Cardiac septum (tissue), 1 donor: ENCODE measurements at places on chromosomes 2 and 18. TPM values are rescaled to one million over a fixed set of nuclear protein-coding genes. Genes with fewer than 3 reads are reported as not detected.

The SERPINB13 gene
- total RNA-seq, result not detected

The RFTN2 gene
- total RNA-seq, result 3.5 TPM

The DAW1 gene
- not detected for total RNA-seq

The VRK2 gene
- total RNA-seq, result 20.0 TPM

The SMC6 gene
- 13.9 TPM for total RNA-seq

The MIB1 gene
- 29.0 TPM for total RNA-seq

The PTPRN gene
- total RNA-seq, result 0.97 TPM

The ASTL gene
- total RNA-seq, result not detected

The STK11IP gene
- total RNA-seq, result 20.2 TPM

The C2orf74 gene
- total RNA-seq, result 31.7 TPM

The SLC14A1 gene
- 12.4 TPM for total RNA-seq

The UGT1A3 gene
- total RNA-seq, result not detected

The FASTKD1 gene
- total RNA-seq, result 65.2 TPM

The SPDYA gene
- total RNA-seq, result 0.92 TPM

The TTN gene
- total RNA-seq, result 4,176 TPM

The MTCL1 gene
- total RNA-seq, result 16.3 TPM

The SPATS2L gene
- total RNA-seq, result 144 TPM

The SERPINB2 gene
- total RNA-seq, result not detected

The TRABD2A gene
- total RNA-seq, result 0.54 TPM

- peak; percentile 65 for DNase-seq
Measured at GRCh38 chr2:241018051-241018891, 19.9 kb downstream of the SNED1 start.

- DNase-seq, result no peak
Measured at GRCh38 chr2:150320608-150321007, 166.9 kb downstream of the RND3 start.

- no peak for DNase-seq
Measured at GRCh38 chr18:4750393-4751346, 295.6 kb upstream of the DLGAP1 start.

DNA sequence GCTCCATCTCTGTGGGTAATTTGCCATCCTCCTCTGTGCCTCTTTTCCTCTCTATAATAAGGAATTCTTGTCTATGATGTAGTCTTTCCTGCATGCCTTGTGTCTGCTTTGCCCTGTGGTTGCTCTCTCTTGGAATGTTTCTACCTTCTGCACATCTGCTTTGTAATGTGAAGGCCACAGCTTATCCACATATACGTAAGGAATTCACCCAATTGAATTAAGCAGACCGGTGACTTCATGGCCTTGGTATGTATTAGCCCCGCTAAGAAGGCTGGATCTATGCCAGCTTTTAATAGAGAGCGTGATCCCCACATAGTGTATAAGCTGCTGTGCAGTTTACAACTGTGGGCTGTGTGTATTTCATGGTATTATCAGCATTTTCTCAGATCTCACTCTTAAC, 274.7 kb downstream of the RNF144A start:
- DNase-seq, result no peak

- DNase-seq, result no peak
Measured at GRCh38 chr2:134745546-134745945, 26.7 kb upstream of the TMEM163 start.

GRCh38 chr2:166373951-166374350, 1.8 kb downstream of the SCN9A start:
- no peak for DNase-seq

GRCh38 chr2:224831530-224831929, 115.4 kb upstream of the CCDC195 start:
- no peak for DNase-seq

- no peak for DNase-seq
Measured at GRCh38 chr2:162401871-162402270, 57.9 kb downstream of the GCA start.

- DNase-seq, result no peak
Measured at GRCh38 chr2:238169048-238169707, 10.4 kb downstream of the ERFE start.

DNA sequence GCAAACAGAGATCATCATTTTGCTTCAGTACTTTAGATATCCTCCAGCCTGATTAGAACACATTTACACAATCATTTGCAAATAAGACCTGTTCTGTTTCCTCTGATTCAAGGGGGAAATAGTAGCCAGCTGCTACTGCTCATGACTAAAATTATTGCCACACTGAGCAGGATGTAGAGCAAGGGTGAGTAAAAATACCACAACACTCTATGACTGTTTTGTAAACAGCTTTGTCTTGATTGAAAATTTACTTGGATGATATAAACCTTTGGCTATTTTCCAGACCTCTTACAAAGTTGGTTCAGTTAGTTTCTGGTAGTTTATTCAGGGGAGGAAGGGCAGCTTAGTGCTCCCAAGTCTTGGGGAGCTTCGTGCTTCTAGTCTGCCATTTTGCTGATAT, 286.4 kb upstream of the CNTNAP5 start:
- DNase-seq, result no peak

GRCh38 chr2:238986491-238987351, 138.8 kb downstream of the TWIST2 start:
- DNase-seq, result no peak

DNA sequence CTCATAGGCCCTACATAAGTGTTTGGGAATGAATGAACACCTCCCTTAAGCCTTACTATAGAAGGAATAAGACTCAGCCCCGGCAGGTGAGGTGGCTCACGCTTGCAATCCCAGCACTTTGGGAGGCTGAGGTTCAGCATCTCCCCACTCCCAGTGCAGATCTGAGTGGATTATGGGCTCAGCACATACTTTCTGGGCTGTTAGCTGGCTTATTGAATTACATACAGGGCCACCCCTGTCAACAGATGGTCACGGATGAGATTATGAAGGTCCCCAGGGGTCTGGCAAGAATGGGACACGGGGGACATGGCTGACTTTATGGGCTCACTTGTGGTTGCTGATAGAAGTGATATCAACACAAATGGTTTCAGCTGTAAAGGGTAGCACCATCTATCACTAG, 322.3 kb downstream of the TSN start:
- no peak for DNase-seq

DNA sequence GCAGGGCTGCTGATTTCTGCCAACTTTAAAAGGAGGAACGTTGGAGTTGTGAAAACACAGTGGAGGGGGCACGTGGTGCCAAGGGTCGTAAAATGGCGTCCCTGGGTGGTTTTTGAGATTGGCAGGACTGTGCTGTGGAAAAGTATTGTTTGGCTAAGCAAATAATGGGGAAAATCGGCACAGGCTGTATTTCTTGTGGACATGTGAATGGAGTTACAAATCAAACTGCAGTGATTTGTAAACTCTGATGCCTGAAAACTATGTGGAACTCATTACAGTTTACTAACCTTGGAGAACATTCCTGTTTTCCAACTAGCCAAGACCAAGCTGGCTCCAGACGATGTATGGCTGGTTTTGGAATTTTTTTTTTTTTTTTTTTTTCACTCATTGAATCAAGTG, 68.7 kb downstream of the KCTD1 start:
- no peak for DNase-seq

- DNase-seq, result no peak
Measured at GRCh38 chr2:76170856-76171255, 460.1 kb upstream of the GCFC2 start.

GRCh38 chr2:137969418-137969765, 5.1 kb downstream of the HNMT start:
- DNase-seq, result no peak

- DNase-seq, result no peak
Measured at GRCh38 chr2:131034122-131035051, 58.9 kb downstream of the FAM168B start.

DNA sequence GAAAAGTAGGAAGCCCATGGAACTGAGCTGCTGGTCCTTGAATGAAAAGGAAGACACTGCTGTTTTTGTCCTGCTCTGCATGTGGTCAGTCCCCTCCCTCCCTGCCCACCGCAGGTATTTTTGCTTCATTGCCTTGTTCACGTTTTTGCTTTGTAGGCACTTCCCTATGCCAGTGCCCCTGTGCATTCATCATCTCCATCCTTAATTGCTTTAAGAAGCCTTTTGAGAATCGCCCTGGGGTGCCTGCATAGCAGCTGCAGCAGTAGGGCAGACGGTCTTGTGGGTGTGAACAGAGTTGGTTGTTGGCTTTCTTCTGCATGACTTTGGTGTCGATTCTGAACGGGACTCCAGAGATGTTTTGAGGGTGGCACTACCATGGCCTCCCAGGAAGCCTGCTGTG, 97.0 kb downstream of the CABLES1 start:
- no peak for DNase-seq

DNA sequence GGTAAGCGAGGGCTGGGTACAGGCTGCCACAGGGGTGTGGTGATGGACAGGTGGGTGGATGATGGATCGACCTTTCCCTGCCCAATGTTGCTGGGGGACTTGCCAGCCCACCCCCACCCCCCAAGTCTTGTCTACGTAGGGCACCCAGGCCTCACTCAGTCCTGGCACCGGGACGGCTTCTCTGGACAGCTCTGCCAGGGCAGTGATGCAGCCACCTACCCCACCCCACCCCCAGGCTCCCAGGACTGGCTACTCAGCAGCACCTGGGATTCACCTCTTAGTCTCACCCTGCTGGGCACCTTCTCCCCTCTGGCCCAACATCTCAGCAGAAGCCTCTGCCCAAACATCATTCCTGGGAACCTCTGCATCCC, 55.7 kb downstream of the ANKMY1 start:
- no peak for DNase-seq

DNA sequence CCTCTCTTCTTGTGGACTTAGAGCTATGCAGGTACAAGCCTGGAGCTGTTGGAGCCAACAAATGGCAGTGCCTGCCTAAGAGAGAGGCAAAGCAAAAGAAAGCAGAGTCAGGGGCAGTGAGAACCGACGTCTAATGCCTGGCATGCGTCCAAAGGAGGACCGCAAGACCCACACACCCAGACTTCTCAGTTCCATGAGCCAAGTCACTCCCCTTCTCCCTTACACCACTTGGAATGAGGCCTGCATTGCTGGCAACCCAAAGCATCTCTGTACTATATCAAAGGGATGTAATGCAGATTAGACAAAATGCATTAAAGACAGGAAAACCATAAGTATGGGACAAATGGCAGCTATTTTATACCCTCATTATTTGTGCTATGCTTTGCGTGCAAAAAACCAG, 49.9 kb upstream of the RNU4ATAC start:
- DNase-seq, result no peak

DNA sequence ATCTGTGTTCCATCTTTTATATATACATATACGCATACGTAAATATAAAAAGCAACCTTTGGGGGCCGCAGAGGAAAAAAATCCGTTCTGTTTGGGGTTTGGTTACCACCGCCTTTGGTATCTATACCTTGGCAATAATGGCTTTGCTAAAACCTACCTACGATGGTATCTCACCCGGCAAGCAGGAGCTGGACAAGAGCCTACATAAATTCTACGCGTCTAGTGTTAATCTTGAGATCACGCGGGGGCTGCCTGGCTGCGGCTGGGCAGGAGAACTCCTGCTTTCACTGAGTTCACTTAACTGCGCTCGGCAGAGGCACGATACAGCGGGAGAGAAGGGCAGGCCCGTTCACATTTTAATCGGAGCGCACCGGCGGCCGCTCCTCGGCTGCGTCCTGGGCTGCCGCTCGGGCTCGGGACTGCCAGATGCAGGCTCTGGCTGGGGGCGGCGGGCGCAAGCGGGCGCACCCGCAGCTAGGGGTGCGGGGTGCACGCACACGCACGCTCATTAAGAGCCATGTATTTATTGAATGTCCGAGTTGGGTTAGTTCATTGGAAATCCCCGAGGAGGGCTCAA, 1.7 kb upstream of the POU3F3 start:
- DNase-seq, result no peak

- no peak for DNase-seq
Measured at GRCh38 chr2:161223139-161223732, 63.0 kb downstream of the TANK start.
